ENCODE measurements at places on chromosomes 7 and 10.

DNA sequence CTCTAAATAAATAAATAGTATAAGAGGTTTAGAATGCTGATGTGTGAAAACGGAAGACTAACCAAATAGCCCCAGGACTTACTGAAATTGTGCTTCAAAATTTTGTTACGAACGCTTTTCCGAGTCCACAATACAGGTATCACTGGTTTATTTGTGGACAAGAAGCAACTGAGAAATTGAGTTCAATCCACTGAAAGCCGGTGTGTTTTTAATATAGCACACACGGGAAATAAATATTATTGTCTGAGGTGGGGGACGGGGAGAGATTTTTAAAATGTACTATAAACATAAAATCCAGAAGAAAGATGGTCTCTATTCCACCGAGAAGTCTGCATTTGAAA, 598 bp downstream of the SLC16A12 start:
- no peak for DNase-seq

DNA sequence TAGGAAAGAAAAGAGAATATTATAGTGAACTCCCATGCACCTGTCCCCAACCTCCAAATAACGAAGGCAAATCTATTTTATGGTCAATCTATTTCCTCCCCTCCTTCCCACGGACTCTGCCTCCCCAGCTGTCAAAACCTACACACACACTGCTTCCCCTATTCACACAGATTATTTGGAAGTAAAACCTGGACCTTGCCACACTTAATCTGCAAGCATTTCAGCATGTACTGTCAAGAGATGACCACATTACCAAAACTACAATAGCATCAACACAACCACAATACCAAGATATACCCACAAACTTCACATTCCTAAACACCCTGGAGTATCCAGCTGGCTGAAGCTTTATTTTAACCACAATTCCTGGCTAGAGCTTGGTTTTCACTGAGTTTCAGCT, 27.8 kb upstream of the KCNK18 start:
- DNase-seq = no peak

DNA sequence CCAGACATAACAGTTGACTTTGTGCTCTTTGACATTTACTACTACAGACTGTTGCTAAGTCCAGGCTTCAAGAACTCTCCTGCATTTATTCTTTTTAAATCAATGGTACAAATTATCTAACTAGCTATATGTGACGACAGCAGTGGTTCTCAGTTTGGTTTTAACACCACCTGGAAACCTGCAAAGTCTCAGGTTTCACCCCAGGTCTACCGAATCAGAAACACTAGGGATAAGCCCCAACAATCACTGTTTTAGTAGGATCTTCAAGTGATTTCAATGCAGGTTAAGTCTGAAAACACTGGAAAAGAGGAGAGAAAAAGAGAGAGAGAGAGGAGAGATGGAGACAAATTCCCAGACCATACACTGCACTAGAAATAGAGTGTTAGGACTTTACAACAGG, 519.0 kb downstream of the PCDH15 start:
- no peak for DNase-seq

DNA sequence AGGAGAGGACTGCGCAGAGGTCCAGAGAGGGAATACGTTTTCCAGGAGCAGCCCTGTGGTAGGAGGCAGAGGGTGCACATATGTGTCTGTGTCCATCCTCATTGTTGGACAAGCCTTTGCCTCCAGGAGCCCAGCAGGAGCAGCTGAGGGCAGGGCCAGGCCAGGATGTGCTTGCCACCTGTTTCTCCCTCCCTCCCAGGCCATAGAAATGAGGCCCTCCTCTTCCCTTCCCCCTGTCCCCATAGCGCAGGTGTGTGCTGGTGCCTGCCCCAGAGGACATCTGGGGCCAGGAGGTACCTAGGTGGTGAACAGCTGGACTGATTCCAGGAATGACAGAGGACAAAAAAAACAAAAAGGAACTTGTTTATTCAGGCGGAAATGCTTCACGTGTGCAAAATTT, 10.5 kb upstream of the CXCL12 start:
- no peak for DNase-seq

DNA sequence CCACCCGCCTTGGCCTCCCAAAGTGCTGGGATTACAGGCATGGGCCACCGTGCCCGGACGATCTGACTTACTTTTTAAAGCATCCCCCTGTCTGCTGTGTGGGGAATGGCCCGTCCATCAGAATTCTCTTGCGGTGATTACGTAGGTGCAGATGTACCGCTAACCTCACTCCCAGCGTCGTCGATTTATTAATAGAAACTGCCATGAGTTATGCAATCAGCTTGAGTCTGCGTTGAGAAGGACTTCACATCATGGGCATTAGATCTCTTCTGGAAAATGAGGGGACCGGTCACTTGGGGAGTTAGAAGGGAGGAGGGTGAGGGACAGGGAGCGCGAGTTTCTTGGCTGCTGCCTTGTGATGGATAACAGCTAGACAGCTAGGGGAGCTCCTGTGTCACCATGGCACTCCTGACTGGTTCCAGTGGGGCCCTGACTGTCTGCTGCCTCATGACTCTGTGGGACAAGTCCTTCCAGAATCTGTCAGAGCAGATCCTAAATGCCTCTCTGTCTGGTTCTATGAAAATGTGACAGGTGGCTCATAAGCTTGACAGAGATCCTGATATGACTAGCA, 35.2 kb downstream of the POR start:
- DNase-seq = no peak

GRCh38 chr7:153097511-153098201, 338.1 kb downstream of the ACTR3B start:
- DNase-seq = no peak

GRCh38 chr7:81330108-81330507, 411.3 kb upstream of the SEMA3C start:
- no peak for DNase-seq

- no peak for DNase-seq
Observed at GRCh38 chr7:38120076-38120475, 58.0 kb upstream of the STARD3NL start.

All from CD8-positive, alpha-beta memory T cell (primary cell).